ENCODE measurements at places on chromosomes 4 and X. TPM values are rescaled to one million over a fixed set of nuclear protein-coding genes. Genes with fewer than 3 reads are reported as not detected.
A peak's percentile ranks its signal among the peaks of the same experiment; 100 is the strongest.

Gene GAGE12F
- not detected for total RNA-seq

Gene GRK4
- 1.1 TPM for total RNA-seq

Gene RBMXL3
- not detected for total RNA-seq

Gene TMPRSS11B
- not detected for total RNA-seq

Gene GPR82
- total RNA-seq, result not detected

Gene MAGEA11
- total RNA-seq, result not detected

Gene CCSER1
- total RNA-seq, result 7.1 TPM

DNA sequence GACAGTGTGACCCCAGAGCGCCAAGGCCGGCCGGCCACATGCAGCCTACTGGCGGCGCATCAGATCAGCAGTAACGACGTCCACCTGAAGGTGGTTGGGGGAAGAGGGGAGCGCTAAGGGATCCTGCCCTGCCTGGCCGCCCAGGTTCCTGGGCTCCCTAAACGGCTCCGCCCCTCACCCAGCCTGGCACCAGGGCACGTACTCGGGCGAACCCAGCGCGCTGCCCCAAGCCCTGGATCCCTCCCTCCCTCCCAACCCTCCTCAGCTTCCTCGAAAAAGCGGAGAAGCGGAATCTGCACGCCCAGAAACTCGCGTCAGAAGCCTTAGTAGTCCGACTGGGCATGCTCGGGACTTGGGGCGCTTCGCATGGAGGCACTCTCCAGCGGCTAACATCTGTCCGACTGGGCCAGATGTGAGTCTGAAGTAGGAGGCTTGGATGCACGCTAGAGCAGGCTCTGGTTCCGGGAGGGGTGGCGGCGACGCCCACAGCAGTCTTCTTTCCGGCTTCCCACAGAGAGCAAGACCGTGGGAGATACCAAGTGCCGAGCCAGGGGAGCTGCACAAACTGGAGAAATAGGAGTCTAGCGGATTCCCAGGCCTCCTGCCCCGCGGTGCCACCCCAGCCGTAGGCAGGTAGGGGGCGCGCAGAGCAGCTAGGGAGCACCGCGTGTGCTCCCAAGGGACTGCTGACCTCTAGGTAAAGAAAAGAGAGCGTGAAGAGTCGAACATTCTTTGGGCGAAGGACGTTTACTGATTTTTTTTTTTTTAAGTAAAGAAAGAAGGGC is 114.3 kb upstream of the TEX13C start:
- no peak for DNase-seq

DNA sequence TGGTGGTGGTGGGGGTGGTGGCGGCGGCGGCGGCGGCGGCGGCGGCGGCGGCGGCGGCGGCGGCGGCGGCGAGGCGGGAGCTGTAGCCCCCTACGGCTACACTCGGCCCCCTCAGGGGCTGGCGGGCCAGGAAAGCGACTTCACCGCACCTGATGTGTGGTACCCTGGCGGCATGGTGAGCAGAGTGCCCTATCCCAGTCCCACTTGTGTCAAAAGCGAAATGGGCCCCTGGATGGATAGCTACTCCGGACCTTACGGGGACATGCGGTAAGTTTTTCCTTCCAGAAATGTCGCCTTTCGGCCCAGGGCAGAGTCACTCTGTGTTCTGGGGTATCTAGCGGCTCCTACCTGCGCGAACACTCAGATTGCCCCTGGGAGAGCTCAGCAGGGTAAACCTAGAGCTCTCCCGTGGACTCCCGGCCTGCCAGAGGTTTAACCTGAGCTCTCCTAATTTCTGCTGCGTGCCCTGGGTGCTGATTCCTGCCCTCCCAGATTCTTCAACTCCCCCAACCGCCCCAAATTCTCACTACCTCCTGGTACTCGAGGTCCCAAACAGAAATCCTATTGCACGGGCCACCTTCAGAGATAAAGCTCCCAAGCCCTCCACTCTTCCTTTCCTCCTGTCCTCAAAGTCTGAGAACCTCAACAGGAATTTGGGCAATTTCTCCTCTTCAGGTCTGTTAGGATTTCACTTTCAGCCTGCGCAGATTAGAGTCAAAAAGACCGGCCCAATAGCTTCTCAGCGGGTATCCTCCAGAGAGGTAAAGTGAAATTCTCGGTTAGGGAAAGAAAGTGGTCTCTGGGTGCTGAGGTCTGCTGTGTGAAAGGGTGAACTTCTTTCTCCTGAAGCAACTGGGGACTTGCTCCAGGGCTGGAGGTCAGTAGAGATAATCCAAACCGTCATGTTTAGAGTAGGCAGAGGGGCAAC is 2.9 kb downstream of the AR start:
- DNase-seq, result no peak

GRCh38 chr4:86891762-86892635 is at the start of gene C4orf36:
C4orf36 (minus strand) TSS chr4:86892422; CDS start chr4:86891520, 902 bp downstream.
- DNase-seq, result peak; percentile 79

DNA sequence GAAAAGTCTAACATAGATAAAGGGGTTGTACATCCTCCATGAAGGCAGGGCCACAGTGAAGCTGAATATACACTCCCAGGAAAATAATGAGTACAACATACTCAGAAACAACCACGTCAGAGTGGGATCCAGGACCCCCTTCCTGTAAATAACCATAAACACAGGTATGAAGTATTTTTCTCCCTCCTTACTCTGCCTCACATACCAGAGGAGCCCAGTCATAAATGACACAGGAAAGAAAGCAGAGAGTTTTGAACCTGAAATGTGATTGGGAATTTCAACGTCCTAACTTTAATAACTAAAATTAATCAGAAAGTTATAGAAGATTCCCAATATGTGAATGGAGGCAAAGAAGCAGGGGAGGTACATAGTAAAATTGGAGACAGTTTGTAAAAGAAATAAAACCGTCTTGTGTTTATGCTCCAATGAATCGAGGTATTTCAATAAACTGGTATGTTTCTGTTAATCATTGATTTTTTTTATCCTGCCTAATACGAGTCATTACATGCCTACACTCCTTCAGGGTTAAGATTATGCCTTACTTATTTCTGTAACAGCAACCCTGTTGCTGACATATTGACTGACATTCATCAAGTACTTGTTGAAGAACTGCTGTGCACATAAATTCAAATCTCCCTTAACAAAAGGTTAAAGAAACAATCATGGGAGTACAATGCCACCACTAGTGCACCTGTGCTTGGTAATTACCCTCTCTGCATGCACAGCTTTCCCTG is 431.3 kb downstream of the KCNIP4 start:
- DNase-seq, result no peak

DNA sequence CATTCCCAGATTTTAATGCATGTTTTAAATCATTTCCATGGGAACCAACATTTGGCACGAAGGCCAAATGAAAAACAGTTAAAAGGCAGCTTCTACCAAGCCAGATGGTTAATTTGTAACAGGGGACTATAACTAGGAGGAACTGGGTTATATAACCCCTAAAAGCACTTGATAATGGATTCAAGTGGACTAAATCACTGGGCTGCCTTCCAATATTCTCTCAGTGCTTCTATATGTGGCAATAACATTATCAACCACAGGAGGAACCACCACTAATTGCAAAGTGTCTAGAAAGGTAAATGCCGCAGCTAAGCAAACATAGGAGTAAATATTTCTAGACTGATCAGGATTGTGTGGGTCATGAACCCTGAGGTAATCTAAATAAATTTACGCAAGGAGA is 391.5 kb downstream of the UBE2NL start:
- no peak for DNase-seq

DNA sequence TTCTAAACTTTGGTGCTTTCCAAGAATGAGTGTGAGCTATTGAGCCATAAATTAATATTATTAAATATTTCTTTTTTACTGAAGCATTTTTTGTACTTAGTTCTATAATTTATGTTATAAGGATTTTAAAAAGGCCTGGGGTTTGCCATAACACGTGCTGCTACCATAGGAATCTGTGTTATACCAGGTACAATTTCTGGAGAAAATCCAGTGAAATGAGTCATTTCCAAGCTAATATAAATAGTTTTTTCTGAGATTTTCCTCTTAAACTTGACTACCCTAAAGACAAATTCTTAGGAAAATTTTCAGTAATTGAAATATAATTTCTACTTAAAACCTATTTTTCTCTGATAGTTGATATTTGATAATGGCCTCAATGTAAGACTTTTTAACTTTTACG is 130.8 kb downstream of the TLL1 start:
- no peak for DNase-seq

GRCh38 chrX:41085878-41086626 is 807 bp downstream of the USP9X start:
- DNase-seq, result peak; percentile 54

DNA sequence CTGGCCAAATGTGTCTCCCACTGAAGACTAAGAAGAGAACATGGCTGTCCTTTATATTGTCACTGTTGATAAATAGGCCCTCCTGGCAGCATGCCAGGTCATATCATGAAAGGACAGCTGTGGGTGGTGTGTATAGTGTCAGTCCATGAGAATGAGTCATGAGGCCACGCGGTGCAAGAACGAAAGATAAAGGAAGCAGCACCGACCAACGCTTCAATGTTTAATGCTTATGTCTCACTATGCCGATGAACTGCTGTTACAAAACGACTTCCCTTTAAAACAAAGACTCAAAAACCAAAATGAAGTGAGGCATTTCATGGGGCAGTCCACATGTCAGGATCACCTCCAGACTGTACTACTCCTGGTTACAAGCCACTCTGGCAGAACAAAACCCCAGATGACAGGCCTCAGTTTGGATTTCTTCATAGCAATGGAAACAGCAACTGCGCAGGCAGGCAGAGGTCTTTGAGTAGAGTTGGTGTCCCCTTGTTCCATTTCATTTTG is 5.2 kb upstream of the TCEANC start:
- DNase-seq, result peak; percentile 61

GRCh38 chrX:121322159-121322558 is 274.7 kb downstream of the GLUD2 start:
- peak; percentile 17 for DNase-seq

GRCh38 chrX:40531056-40531826 is 49.5 kb upstream of the ATP6AP2 start:
- no peak for DNase-seq

- no peak for DNase-seq
These were observed 226.7 kb downstream of the ARHGAP10 start for GRCh38 chr4:147958489-147959065.

GRCh38 chr4:182828360-182829025 is 88.7 kb downstream of the DCTD start:
- no peak for DNase-seq

- no peak for DNase-seq
These were observed 37.7 kb downstream of the VEGFC start for GRCh38 chr4:176755001-176755400.

DNA sequence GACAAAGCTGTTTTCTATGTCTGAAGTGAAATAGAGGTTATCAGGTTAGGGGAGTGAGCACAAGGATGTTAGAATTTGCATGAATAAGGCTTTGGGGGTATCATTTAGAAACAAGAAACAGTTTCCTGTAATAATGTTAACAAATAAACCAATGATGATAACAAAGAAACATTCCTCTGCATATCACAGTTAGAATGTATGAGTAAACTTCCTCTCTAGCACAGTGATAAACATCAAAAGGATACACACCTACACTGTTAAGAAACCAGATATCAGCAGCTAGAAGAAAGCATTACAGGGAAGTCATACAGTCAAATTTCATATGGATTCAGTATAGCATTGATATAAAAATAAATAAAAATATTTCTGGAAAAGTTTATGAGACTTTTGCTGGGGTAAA is 340.0 kb upstream of the MAGEB16 start:
- no peak for DNase-seq

- DNase-seq, result no peak
These were observed 5.0 kb upstream of the SHROOM4 start for GRCh38 chrX:50818986-50819385.

DNA sequence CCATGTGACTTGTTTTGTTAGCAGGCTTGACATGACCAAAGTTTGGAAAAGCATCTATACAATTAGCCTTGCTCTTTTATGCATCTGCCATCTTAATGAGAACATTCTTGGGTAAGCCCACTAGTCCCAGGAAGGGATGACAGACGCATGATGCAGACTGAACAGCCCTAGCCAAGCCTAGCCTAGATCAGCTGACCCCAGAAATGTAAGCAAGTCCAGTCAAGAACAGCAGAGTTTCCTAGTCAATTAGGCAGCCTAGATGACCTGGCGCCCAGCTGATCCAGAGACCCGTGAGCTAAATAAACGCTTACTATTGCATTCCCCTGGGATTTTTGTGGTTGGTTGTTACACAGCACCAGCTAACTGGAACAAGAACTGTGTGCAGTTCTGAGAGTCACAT is 457.9 kb downstream of the BCOR start:
- no peak for DNase-seq

- no peak for DNase-seq
These were observed 70.3 kb downstream of the ANXA10 start for GRCh38 chr4:168162604-168163003.

DNA sequence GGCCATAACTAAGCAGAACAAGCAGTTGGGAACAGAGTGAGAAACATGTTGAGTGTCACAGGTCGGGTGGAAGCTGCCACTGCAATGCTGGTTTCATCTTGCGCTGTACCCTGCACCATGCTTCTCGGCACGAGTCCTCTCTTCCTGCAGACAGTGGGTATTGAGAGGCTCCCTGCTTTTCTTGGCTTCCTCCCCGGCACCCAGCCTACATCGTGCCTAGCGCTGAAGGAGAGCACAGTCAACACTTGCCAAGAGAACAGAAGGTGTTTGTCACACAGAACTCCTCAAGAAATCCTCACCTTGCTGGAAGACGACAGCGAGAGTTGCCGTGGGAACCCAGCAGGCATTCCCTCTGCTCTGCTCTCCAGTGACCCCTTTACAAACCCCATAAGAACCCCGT is 53.6 kb downstream of the EVC2 start:
- DNase-seq, result no peak

- no peak for DNase-seq
These were observed 252.7 kb downstream of the OPHN1 start for GRCh38 chrX:68180579-68180978.

GRCh38 chrX:6666624-6667023 is 131.7 kb upstream of the VCX3A start:
- DNase-seq, result no peak

DNA sequence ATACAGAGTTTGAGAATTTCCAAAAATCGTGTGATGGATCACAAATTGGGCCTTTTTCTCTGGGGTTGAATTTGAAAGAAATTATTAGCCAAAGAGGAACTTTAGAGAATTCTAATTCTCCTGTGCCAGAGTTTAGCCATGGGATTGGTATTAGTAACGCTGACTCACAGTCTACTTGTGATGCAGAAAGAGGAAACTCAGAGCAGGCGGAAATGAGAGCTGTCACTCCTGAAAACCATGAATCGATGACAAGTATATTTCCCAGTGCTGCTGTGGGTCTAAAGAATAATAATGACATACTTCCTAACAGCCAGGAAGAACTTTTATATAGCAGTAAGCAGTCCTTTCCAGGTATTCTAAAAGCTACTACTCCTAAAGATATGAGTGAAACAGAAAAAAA is 64.9 kb downstream of the N4BP2 start:
- peak; percentile 19 for DNase-seq

GRCh38 chr4:121822796-121823504 is 733 bp downstream of the CCNA2 start:
- peak; percentile 9 for DNase-seq

- DNase-seq, result no peak
These were observed 121.9 kb downstream of the RRAGB start for GRCh38 chrX:55839485-55839884.

DNA sequence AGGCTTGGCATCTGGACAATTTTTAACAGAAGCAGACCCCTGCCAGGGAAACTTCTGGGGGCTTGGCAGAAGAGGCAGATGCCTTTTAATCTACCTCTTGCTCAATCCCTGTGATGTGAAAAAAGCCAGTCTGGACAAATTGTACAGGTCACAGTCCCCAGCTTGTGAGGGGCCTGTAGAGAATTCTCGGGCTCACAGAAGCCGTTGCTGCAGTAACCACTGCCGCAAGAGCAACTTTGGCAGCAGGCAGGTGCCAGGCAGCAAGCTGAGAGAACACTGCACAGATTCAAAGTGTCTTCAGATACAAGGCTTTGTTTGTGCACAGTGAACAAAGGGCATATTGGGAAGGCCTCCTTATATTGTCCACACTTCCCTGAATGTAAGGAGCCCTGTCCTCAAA is 11.7 kb downstream of the GPKOW start:
- no peak for DNase-seq

All from Calu3 (cell line).